Testis (tissue), 5 donors: ENCODE measurements at places on chromosomes 3 and 15.

DNA sequence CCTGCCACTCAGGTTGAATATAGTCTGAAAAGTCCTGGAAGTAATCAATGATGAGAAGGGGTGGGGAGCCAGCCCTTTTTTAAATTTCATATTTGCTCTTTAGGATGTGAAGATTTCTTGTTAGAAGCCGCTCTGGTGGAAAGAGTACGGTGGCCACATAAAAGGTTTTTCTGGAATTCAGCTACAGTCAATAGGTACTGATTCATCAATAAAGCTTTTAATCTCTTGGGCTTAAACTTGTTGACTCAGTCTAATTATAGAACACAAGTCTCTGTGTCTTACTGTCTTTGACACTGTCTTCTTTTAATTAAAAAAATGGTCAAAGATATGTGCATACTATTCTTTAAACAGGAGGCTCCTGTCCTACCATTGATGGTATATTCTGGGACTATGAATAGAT is 99.9 kb upstream of the TP63 start:
- no peak for DNase-seq

GRCh38 chr15:73366766-73367623 is 1.8 kb downstream of the HCN4 start:
- no peak for DNase-seq

- DNase-seq: no peak
Observed at GRCh38 chr3:173761161-173761560, 363.6 kb downstream of the NLGN1 start.

GRCh38 chr3:74603292-74603691 is 11.2 kb downstream of the CNTN3 start:
- DNase-seq: no peak

DNA sequence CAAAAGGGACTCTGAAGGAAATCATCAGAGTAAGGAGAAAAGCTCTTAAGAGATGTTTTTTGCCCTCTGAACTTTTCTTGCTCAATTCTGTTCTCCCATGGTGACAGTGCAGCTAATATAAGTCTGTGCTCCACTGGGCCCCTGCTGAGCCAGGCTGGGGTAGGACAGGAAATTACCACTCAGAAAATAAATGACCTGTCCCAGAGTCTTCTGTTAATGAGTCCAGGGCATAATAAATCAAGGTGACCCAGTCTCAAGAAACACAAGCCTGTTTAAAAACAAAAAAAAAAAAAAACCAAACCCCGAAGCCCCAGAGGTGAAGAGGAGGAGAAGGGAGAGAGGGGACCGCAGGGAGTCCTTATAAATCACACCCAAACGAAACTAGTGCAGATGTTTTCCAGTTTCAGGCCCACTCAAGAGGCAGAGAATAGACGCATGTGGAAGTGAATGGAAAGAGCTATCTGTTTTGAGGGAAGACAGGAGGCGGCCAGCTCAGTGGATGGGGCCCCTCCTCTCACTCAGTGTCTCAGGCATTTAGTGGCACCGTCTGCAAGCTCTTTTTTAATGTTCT is 59.8 kb upstream of the BOC start:
- DNase-seq: peak; percentile 38

DNA sequence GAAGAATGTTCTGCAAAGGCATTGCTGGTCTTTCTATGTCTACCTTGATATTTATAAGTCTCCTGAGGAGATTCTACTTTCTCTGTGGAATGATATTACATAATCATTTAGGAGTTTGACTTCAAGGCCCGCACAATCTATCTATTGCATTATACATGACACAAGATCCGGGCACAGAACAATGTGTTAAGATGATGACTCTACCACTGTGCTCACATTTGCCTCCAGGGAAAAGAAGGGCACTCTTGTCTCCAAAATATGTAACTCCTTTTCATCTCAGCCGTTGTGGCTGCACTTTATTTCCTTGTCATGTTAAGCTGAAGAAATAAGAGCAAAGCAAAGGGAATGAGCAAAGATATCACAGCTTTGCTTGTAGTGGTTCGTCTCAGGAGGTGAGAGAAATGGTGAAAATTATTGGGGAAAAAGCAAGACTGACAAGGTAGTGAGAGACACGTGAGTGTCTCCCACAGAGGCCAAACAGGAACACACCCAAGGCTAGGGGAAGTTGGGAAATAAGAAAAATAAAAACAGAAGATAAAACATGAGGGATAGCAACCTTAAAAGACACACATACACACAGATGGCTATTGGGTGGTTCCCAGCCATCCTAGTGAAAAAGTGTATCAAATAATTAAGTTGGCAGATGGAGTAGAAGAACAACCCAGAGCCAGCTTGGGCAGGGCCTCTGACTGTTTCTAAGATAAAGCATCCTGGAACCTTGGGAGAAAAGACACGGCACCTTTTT is 184.3 kb downstream of the P3H2 start:
- DNase-seq: no peak

DNA sequence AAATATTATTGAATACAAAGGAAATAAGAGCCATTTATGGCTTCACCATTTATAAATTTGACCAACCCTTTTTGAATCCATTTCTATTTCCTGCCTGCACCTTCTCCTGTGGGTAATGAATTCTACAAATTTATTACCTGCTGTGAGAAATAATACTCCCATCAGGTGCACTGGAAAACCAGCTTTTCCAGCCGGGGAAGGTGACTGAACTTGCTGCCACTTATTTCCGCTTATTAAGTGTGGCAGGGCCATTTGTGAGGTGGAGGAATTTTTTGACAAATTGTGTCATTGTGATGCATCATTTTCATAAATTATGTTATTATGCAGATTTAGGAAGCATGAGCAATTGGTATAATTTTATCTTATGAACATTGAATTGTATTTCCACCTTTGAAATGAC is 151.1 kb downstream of the SQOR start:
- DNase-seq: no peak

DNA sequence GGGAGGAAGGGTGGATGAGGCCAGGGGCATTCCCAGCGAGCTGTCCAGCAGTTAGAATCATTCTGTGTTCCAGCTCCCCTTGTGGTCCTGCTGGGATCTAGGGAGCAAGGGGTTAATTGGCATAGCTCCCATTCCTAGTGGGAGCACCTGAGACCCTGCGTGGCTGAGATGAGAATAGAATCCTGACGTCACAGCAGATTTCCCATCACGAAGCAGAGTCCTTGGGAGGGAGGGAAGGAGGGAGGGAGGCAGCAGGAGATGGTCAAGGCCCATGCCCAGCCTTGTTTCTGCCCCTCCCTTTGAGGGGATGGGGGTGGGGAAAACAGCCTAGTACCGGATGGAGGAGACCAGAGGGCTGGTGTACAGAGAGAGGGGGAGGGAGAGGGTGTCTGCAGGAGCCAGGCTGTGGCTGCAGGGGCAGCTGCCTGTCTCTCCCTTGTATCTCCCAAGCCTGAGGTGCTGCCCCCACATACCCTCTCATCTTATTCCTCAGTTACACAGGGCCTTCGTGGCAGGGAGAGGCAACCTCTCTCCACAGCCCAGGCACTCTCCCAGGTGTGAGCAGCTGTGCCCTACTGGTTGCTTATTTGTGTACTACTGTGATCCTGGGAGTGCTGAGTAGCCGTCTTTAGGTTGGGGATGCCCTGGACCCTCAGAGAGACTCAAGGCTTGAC is 5.4 kb downstream of the TYRO3 start:
- DNase-seq: peak; percentile 95

DNA sequence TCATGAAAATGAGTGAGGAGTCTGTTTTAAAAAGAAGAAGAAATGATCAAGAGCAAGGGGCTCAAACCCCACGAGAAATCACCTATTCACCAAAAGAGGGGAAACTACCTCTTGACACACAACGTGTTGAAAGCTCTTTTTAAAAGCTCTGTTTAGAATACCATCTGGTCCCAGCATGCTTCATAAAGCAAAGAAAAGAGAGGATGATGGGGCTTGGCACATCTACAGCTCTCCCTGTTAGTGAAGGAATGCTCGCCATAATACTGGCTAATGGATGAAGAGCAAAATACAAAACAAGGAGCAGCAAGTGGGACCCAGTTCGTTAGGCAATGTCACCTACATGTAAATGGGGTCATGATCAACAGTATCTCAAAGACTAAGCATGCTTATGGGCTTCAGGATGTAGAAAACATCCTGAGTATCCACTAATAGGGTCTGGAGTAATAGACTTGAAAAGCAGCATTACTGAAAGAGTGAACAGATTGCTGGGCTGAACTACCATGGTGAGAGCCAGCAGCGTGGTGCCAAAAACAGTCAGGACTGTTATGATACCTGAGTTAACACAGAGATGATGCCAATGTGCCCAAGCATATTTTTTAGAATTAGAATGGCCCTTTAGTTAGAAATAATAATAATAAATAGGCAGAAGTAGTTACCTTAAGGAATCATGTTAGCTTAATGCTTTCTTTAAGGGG is 159.7 kb upstream of the POU1F1 start:
- no peak for DNase-seq

DNA sequence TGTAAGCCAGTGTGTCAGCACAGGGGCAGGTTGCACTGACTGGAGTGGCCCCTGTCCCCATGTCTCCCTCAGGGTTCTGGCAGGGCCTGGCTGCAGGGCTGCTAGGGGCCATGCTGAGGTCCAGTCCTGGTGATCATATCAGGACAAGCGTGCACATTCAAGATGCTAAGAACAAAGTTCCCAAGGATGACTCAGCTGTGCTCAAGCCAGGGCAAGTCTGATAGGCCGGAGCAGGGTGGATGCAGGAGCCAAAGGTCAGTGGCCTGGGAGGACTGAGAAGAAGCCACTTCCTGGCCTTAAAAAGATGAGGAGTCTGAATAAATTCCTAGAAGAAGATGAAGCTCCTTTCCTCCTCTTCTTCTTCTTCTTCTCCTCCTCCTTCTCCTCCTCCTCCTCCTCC is 353.2 kb downstream of the AGBL1 start:
- DNase-seq: no peak

GRCh38 chr3:47082519-47082918 is 81.4 kb downstream of the SETD2 start:
- no peak for DNase-seq

- DNase-seq: no peak
Observed at GRCh38 chr15:73930371-73930770, 4.1 kb downstream of the LOXL1 start.

DNA sequence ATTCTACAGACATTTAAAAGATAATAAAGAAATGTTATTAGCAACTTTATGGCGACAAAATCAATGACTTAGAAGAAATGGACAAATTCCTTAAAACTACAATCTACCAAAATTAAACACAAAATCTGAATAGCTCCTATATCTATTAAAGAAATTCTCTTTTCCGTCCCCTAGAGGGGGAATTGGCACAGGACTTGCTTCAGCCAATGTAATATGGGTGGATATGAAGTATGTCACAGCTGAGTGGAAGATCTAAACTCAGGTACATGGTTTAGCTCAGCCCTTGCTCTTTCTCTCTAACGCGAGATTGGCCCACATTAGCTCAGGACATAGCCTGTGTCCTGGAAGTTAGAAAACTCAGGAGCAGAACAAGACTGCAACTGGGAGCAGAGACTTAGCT is 79.3 kb downstream of the DNAH12 start:
- DNase-seq: no peak

DNA sequence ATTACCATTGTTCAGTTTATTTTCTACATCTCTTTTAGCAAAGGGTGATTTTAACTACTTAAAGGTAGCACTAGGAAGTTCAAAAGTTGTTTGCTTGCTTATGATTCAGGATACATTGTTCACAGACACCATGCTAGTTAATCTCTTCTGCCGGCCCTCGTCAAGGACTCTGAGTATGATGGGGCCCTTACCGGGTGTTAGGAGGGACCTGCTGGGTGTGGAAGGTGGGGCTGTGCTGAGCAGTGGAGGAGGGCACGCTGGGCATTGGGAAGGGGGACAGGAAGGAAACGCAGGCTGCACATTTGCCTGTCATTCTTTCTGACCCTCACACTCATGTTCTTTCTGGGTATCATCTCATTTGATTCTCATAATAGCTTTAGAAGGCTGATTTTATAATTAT is 65.1 kb upstream of the MYZAP start:
- DNase-seq: no peak

GRCh38 chr3:32484436-32484835 is 18.2 kb downstream of the CMTM6 start:
- DNase-seq: no peak

GRCh38 chr15:38267421-38268022 is 14.9 kb downstream of the SPRED1 start:
- no peak for DNase-seq

- DNase-seq: no peak
Observed at GRCh38 chr3:52874160-52874701, 23.1 kb downstream of the STIMATE start.

- DNase-seq: peak; percentile 61
Observed at GRCh38 chr15:40238532-40239403, at the start of gene PAK6. Gene PAK6 (plus strand): TSS chr15:40239063. CDS start chr15:40264786, 25,723 bp downstream.

DNA sequence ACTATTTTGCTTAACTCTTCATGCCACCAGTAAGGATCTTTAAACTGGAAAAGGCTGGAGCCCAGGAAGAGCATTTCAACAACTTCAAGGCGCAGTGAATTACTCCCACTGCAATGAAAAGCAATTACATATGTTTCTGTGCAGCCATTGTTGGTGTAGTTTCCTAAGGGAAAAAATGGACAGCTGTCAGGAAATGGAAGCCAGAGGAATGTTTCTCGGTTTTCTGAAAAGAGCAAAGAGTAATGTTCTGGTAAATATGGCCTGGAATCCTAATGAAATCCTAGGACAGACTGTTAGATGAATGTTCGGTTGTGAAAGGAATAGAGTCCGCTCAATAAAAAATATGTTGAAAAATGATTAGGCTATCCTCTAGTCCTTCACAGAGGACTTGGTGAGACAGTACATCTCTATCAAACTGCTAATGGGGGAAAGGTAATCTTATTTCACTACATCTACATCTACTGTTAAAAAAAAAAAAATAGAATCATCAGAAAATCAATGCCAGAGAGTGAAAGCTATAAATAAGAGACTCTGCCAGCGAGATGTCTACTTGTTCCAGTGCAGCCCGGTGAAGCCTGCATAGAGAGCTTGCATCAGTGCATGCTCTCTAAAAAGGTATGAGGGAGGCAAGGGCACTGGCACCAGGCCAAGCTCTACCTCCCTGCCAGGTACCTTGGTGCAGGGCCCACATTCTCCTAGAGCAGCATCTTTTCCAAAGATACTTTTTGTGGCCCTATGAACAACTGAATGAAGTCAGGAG is 68.2 kb upstream of the TJP1 start:
- no peak for DNase-seq

DNA sequence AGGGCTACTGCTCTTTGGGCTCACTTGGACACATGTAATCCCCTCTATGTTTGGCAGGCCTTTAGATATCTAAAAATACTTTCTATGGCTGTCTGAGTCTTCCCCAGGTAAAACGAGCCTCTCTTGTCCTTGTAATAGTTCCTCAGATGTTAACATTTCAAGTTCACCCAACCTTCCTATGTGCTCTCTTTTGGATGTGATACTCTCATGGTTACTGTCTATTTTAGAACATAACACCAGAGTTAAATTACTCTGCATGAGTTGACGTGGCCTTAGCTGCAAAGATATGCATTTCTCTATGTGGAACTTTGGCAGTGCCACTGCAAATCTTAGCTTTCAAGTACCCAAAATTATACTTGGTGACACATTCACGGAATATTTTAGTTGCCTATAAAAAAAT is 31.9 kb upstream of the CSPG5 start:
- DNase-seq: no peak

- no peak for DNase-seq
Observed at GRCh38 chr3:183298701-183299153, 45.7 kb downstream of the B3GNT5 start.

GRCh38 chr15:54566654-54567053 is 588.4 kb downstream of the UNC13C start:
- DNase-seq: no peak
